Activated CD4-positive, alpha-beta T cell treated with anti-CD3 and anti-CD28 coated beads for 4 hours (primary cell): ENCODE measurements at places on chromosomes 16 and 17.
A peak's percentile ranks its signal among the peaks of the same experiment; 100 is the strongest.

- DNase-seq, result no peak
Measured at GRCh38 chr17:7417056-7417655, 3.0 kb upstream of the SPEM1 start.

DNA sequence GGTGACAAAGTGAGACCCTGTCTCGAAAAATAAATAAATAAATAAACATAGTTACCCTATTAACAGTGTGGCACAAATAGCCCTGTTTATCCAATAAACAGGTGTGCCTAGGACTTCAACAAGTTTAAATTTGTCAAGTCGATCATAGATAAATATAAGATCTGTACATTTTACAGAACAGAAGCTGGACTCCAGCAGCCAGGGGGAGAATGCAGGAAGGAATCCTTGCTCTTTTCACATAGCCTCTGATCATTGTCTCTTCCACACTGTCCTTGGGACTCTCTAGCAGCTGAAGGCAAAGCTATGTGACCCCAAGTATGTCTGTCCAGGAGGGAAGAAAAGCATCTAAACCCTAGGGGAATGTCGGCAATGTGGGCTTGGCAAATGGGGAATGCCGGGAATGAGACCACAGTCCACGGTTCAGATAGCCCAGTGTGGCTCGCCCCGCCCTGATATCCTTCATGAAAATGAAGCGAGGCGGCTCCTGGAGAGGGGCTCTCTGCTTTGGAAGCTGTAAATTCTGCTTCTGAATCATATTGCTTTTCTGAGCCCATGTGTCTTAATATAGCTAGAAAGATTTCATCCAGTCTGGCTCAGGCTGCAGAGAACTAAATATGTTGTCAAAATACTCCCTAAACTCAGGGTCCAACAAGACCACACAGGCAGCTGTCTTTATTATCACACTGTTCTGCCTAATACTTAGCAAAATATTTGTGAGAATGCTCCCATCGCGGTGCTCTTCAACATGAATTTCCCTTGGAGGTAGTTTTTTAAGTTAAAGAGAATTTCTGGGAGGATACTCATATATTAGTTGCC lies 24.9 kb upstream of the GRB2 start:
- no peak for DNase-seq

DNA sequence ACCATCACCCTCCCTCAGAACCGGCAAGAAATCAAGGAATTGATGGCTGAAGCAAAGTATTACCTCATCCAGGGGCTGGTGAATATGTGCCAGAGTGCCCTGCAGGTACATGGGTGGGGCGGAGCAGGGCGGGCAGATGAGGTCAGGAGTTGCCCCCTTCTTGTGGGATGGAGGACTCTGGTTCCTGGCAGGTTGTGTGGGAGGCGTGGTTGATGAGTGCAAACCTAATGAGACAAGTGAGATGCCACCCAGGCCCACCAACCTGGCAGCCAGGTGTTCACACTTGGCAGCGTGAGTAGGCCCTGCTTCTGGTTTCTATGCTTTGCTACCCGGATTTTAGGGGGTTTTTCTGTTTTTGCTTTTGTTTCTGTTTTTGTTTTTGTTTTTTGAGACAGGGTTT lies 4.8 kb downstream of the TNFAIP1 start:
- no peak for DNase-seq

GRCh38 chr17:32822996-32823395 lies 53.9 kb downstream of the MYO1D start:
- DNase-seq, result no peak

GRCh38 chr16:24988129-24988518 lies 27.0 kb downstream of the ARHGAP17 start:
- DNase-seq, result no peak

GRCh38 chr17:5630434-5630833 lies 46.1 kb upstream of the NLRP1 start:
- DNase-seq, result no peak

DNA sequence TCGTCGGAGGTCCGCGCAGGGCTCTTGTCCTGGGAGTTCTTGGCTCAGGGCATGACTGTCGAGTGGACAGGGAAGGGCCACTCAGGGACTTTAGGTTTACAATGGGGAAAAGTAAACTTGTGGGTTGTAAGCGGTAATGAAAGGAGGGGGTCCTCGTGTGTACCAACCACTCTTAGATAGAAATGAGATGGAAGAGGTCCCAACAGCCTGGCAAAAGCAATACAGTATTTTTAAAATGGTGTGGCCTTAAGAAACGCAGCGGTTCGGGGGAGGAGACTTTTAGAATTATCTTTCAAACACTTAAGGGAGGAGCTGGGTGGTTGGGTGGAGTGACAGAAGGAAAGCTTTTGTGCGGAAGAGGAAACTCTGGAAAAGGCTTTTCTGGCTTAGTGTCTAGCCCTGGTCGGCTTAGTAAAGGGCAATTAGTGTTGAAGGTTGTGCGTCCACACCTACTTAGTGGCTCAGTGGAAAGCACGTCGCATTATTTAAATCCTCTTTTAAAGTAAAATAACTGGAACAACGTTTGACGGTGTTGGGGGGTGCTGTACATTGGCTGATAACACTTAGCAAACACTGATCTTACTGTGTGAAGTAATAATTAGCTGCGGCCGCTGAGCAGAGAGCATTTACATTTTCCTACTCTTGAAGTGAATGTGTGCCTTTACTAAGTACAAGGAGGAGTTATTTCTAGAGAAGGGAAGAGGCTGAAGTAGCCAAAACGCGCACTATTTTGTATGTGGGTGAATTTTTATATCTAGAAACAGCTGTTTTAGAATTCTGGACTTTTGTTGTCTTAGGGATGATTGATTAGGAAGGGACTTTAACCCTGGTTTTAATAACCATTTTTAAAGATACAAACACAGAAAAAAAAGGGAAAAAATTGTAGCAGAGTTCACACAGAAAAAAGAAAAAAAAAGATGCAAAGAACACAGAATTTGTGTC lies 1.0 kb downstream of the WSB1 start:
- DNase-seq, result peak; percentile 41

GRCh38 chr16:11045846-11046245 lies 101.5 kb downstream of the CLEC16A start:
- DNase-seq, result no peak

GRCh38 chr16:1789643-1790045 lies 3.9 kb downstream of the IGFALS start:
- no peak for DNase-seq

GRCh38 chr17:43219746-43220380 lies 8.2 kb downstream of the TMEM106A start:
- no peak for DNase-seq

DNA sequence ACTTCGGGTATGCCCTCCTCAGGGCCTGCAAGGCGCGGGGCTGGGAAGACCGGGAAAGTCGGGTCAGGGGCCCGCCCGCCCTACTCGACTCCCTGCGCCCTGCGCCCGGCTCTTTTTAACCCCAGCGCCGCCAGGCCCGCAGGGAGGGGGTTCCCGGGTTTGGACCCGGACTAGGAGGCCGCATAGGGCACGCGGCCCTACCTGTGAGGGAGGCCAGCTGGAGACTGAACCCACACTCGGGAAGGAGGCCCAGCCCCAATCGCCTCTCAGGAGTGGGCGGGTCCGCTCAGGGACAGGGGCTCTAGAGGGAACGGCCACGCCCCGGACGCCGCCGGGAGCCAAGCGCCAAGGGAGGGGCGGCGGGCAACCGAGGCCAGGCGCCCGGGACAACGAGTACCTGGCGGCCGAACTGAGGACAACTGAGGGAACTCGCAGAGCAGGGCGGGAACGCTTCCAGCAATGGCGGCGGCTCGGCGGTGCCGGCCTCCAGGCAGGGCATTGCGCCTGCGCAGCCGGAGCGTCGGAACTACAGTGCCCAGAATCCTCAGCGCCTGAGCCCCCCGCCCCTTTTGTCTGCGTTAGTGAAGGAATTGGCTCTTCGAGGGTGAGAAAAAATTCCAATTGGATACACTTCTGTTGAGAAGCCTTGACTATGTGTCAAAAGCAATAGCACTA lies at the start of gene ZNF624:
Gene ZNF624 (minus strand): TSS at position 484 of the 675 bp plus-strand sequence.
- peak; percentile 86 for DNase-seq
